ENCODE measurements at places on chromosomes 1 and 21.
A peak's percentile ranks its signal among the peaks of the same experiment; 100 is the strongest.

GRCh38 chr1:196193896-196194559, 414.2 kb downstream of the KCNT2 start:
- no peaks in the 10 kb centered on the region for H3K27me3 ChIP-seq
- no peak for DNase-seq
- no peaks in the 10 kb centered on the region for H3K4me1 ChIP-seq
- no peak overlapping the region for H3K27ac ChIP-seq
- H3K36me3 ChIP-seq = no peaks in the 10 kb centered on the region

DNA sequence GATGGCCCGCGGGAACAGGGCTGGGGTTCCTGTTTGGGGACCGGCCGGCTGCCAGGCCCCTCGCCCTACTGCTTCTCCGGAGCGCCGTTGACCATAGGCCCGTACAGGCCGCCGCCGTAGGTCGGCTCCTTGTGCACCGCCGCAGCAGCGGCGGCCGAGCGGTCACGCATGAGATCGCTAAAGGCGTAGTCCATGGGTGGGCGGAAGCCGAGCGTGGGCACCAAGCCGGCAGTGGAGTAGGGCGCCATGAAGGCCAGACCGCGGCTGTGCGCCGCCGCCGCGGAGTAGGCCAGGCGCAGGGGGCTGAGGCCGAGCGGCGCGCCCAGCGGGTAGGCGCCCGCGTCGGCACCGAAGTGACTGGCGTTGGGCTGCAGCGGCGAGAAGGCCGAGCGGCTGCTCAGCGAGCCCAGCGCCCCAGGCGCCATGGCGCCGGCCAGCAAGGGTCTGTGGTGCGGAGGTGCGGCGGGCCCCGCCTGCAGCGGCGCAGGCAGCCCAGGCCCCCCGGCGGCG, 4.6 kb downstream of the DMRTA2 start:
- DNase-seq = no peak
- H3K4me3 ChIP-seq = no peak overlapping the region
- H3K36me3 ChIP-seq = no peaks in the 10 kb centered on the region
- H3K4me1 ChIP-seq = peaks cover 26% of the 10 kb centered on the region
- peaks cover 61% of the 10 kb centered on the region for H3K27me3 ChIP-seq
- no peak overlapping the region for H3K27ac ChIP-seq

GRCh38 chr1:95974586-95974985, 740.6 kb downstream of the RWDD3 start:
- DNase-seq = no peak
- no peak overlapping the region for H3K27ac ChIP-seq
- no peaks in the 10 kb centered on the region for H3K4me1 ChIP-seq
- H3K36me3 ChIP-seq = no peaks in the 10 kb centered on the region
- no peak overlapping the region for H3K4me3 ChIP-seq

DNA sequence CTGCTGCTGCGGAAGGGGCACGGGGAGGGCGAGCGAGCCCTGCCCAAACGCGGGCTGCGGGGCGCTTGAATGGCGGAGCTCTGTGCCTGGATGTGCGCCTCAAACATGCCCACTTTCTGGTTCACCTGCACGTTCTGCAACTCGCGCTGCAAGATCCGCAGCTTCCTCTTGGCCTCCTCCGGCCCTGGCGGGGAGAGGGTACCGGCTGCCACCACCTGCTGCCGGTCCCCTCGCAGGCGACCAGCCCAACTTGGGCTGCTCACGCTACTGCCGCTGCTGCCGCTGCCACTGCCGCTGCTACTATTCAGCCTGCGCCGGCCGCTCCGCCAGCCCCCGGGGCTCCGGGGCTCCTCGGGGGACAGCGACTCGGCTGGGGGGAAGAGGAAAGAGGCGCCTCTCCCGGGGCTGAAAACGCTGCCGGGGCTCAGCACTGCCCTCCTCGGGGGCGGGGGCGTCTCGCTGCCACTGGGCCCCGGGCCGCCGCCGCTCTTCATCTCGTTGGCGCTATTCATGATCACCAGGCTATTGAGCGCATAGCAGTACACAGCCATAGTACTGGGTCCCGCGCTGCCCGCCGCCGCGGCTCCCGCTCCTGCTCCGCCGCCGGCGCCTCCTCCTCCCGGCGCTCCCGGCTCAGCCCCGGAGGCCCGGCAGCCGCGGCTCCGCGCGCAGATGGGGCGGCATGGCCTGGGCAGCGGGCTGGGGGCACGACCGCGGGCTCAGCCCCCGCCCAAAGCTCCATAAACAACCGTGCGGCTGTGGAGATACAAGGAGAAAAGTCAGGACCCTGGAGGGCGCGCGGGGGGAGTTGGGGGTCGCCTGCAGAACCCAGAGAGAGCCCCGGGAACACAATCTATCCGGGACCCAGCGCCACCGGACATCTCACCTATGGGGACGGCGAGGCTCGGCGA, 1.9 kb downstream of the ITPKB start:
- H3K27ac ChIP-seq = peak overlapping the region; percentile 63
- H3K4me3 ChIP-seq = peak overlapping the region; percentile 70
- peak; percentile 73 for DNase-seq
- no peaks in the 10 kb centered on the region for H3K27me3 ChIP-seq

DNA sequence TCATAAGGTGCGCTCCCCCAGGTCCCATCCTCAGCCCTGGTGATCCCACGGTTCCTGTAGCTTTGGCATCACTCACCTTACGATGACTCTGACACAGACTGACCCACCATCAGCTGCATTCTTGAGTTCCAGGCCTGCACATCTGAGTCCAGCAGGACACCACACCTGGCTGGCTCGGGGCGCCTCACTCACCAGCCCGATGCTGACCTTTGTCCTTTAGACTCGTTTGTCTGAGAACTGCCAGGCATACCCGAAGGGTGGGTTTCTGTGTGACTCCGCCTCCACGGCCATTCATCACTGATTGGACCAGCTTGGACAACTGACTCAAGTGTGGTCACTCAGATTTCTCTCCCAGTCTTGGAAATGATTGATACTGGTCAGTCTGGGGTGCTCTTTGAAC, 129.4 kb upstream of the CSF3R start:
- H3K36me3 ChIP-seq = no peaks in the 10 kb centered on the region
- no peak overlapping the region for H3K27ac ChIP-seq
- H3K4me1 ChIP-seq = peaks cover 7% of the 10 kb centered on the region
- DNase-seq = no peak
- no peak overlapping the region for H3K4me3 ChIP-seq
- H3K27me3 ChIP-seq = no peaks in the 10 kb centered on the region

GRCh38 chr1:16391411-16391810, 24.4 kb downstream of the SZRD1 start:
- H3K27ac ChIP-seq = no peak overlapping the region
- H3K27me3 ChIP-seq = no peaks in the 10 kb centered on the region
- H3K4me3 ChIP-seq = no peak overlapping the region

- no peak overlapping the region for H3K4me3 ChIP-seq
- no peaks in the 10 kb centered on the region for H3K27me3 ChIP-seq
- H3K27ac ChIP-seq = no peak overlapping the region
- H3K4me1 ChIP-seq = no peaks in the 10 kb centered on the region
Measured at GRCh38 chr1:74343216-74343615, 108.0 kb downstream of the TNNI3K start.

DNA sequence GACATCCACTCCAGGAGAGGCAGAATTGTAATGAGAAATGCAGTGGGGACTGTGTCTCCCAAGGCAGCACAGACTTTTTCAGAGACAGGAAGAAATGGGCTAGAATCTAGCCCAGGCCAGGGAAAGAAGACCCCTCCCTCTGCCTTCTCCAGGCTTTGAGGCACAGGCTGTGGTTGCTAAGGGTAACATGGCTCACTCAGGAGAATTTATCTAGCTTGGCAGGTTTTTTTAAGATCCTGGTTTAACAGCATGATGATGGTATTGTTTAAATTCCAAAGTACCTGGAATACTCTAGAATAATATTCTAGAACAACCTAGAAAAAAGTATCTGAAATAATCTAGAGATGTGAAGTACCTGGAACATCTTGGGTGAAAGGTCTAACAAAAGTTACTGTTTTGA, 125.6 kb downstream of the URB2 start:
- no peaks in the 10 kb centered on the region for H3K36me3 ChIP-seq
- H3K4me3 ChIP-seq = no peak overlapping the region
- H3K27me3 ChIP-seq = no peaks in the 10 kb centered on the region
- peaks cover 4% of the 10 kb centered on the region for H3K4me1 ChIP-seq

- H3K27me3 ChIP-seq = no peaks in the 10 kb centered on the region
- DNase-seq = no peak
- no peak overlapping the region for H3K4me3 ChIP-seq
Measured at GRCh38 chr21:44006017-44006619, 6.0 kb upstream of the TRAPPC10 start.

GRCh38 chr21:33848249-33848953, 67.2 kb downstream of the ATP5PO start:
- DNase-seq = no peak
- no peaks in the 10 kb centered on the region for H3K4me1 ChIP-seq
- H3K4me3 ChIP-seq = no peak overlapping the region

DNA sequence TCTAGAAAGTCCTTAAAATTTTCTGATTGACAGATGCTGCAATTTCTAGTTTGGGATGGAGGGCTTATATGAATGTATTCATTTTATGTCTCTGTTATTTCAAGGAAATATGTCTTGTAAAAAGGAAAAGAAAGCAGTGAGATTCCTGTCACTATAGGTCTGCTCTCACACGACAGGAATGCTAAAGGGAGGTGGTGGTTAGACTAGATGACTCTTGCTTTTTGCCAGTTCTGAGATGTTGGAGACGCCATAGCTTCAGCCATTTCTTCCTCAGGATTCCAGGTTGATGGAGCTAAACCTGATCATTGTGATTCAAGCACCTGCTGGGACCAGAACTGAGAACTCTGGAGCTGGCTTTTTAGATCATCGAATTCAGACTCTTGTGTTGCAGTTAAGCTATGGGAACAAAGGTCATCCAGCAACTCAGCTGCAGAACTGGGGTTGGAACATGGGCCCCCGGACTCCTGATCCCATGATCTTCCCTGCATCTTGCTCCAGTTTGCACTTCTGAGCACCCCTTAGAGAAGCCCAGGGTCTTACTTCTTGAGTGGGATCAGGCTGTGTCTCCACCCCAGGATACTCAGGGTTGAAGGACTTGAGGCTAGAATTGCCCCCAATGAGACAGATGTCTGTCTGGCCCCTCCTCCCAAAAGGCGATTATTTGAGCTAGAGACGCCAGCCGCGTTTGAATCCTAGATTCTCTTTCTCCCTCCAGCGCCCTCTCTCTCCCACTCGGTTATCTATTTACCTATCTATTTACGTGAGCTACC, 46.7 kb upstream of the FOXO6 start:
- DNase-seq = no peak
- no peak overlapping the region for H3K4me3 ChIP-seq
- no peak overlapping the region for H3K27ac ChIP-seq
- H3K4me1 ChIP-seq = no peaks in the 10 kb centered on the region
- H3K27me3 ChIP-seq = no peaks in the 10 kb centered on the region

- H3K4me3 ChIP-seq = no peak overlapping the region
- peaks cover 8% of the 10 kb centered on the region for H3K4me1 ChIP-seq
- H3K36me3 ChIP-seq = peaks cover 8% of the 10 kb centered on the region
- H3K27ac ChIP-seq = no peak overlapping the region
Measured at GRCh38 chr1:204114606-204115005, 37.2 kb downstream of the ETNK2 start.

- H3K4me1 ChIP-seq = peaks cover 3% of the 10 kb centered on the region
- no peaks in the 10 kb centered on the region for H3K27me3 ChIP-seq
- peak overlapping the region; percentile 13 for H3K4me3 ChIP-seq
- peak overlapping the region; percentile 30 for H3K27ac ChIP-seq
Measured at GRCh38 chr1:169309178-169310166, 58.1 kb downstream of the NME7 start.

DNA sequence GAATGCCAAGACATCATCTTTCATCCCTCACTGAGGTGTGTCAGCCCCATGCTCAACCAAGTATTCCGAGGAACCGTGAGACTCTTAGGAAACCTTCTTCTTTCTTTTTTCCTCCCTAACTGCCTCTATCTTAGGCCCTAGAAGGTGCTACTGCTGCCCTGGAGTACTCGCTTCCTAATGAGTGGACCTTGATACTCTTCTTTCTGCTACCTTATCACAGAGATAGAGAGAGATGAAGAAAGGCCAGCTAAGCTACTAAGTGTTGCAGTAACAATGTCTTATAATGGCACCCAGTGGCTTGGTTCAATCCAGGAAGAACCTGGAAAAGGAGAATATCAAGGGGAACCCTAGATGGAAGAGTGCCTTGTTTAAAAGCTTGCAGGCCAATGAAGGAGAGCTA, 86.6 kb downstream of the KIRREL1 start:
- no peaks in the 10 kb centered on the region for H3K4me1 ChIP-seq
- H3K36me3 ChIP-seq = no peaks in the 10 kb centered on the region
- H3K27ac ChIP-seq = no peak overlapping the region
- no peak overlapping the region for H3K4me3 ChIP-seq
- no peak for DNase-seq

- H3K4me1 ChIP-seq = peaks cover 14% of the 10 kb centered on the region
- DNase-seq = no peak
- no peak overlapping the region for H3K4me3 ChIP-seq
- H3K27me3 ChIP-seq = no peaks in the 10 kb centered on the region
Measured at GRCh38 chr1:7948960-7949359, 8.3 kb upstream of the TNFRSF9 start.

DNA sequence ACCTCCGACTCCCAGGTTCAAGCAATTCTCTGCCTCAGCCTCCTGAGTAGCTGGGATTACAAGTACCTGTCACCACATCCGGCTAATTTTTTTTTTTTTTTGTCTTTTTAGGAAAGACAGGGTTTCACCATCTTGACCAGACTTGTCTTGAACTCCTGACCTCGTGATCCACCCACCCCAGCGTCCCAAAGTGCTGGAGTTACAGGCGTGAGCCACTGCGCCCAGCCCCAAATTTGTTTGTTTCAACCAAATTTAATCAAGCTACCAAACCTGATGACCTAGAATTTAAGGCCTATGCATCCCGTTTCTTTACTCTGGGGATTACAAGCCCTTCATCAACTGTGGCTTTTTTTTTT, 58.3 kb upstream of the TBX15 start:
- H3K27ac ChIP-seq = no peak overlapping the region
- H3K36me3 ChIP-seq = peaks cover 3% of the 10 kb centered on the region
- DNase-seq = no peak
- no peaks in the 10 kb centered on the region for H3K4me1 ChIP-seq

- DNase-seq = no peak
- H3K4me1 ChIP-seq = no peaks in the 10 kb centered on the region
- no peaks in the 10 kb centered on the region for H3K27me3 ChIP-seq
Measured at GRCh38 chr1:93023281-93023680, 55.8 kb upstream of the MTF2 start.

GRCh38 chr21:25638660-25639550, at the start of gene JAM2:
Gene JAM2 (plus strand): TSS chr21:25639258. CDS start chr21:25639822, 564 bp downstream.
- H3K27me3 ChIP-seq = peaks cover 5% of the 10 kb centered on the region
- DNase-seq = peak; percentile 56
- H3K4me1 ChIP-seq = peaks cover 15% of the 10 kb centered on the region
- no peaks in the 10 kb centered on the region for H3K36me3 ChIP-seq
- H3K27ac ChIP-seq = peak within 1 kb of the TSS; percentile 48

GRCh38 chr1:59015708-59016107, 231.9 kb upstream of the JUN start:
- H3K4me3 ChIP-seq = no peak overlapping the region
- H3K27ac ChIP-seq = no peak overlapping the region
- peaks cover 25% of the 10 kb centered on the region for H3K4me1 ChIP-seq
- DNase-seq = no peak
- no peaks in the 10 kb centered on the region for H3K27me3 ChIP-seq

DNA sequence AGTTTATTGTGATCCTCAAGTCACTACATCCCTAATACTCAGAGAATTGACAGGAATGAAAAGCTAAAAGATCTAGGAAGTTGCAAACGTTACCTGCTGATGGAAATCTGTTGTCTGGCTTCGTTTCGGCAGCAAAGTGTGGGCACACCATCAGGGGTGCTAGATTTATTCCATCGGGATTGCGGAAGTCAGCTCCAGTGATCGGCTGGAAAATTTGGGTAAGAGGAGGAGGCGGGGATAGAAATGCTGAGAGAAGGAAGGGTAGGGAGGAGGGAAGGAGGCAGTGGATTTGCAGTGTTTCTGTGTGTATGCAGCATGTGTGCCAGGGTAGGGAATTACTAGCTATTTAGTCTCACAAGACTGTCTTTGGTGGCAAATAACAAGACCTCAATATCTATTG, at the start of gene CTSK:
Gene CTSK, minus strand, starts transcription at position 140 of the 400 bp plus-strand sequence. CDS start 1,455 bp downstream, outside the sequence.
- no peak for DNase-seq
- no peaks in the 10 kb centered on the region for H3K4me1 ChIP-seq
- H3K27ac ChIP-seq = no peak within 1 kb of the TSS
